Fibroblast of skin of right quadriceps (primary cell): ENCODE measurements at places on chromosomes 3 and 15.
A peak's percentile ranks its signal among the peaks of the same experiment; 100 is the strongest.

- DNase-seq, result peak; percentile 81
These were observed 1037.2 kb downstream of the IGSF11 start for GRCh38 chr3:117997201-117998049.

GRCh38 chr3:146160964-146161662 is at the start of gene PLOD2:
Gene PLOD2, minus strand, starts transcription at chr3:146161184. Its CDS starts 195 bp downstream, at chr3:146160989.
- peak; percentile 93 for DNase-seq

DNA sequence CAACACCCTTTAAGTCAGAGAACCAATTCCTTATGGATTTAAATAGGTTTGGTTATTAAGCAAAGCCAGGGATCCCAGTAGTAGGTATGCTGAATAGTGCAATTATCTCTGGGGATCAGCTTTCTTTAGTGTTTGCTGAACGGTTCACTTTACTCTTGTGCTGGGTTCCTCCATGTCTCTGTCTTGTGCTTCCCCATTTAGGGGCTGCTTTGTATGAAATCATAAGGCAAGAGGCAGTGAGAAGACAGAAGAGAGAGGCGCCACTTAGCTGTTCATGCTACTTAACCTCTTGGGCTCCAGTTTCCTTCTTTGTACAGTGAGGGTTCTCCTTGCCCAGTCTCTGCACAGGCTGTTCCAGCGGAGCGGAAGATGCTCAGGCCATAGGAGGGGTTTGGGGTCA is 3.5 kb downstream of the ST6GAL1 start:
- DNase-seq, result no peak

GRCh38 chr15:92343924-92344643 is 49.6 kb upstream of the ST8SIA2 start:
- DNase-seq, result no peak

DNA sequence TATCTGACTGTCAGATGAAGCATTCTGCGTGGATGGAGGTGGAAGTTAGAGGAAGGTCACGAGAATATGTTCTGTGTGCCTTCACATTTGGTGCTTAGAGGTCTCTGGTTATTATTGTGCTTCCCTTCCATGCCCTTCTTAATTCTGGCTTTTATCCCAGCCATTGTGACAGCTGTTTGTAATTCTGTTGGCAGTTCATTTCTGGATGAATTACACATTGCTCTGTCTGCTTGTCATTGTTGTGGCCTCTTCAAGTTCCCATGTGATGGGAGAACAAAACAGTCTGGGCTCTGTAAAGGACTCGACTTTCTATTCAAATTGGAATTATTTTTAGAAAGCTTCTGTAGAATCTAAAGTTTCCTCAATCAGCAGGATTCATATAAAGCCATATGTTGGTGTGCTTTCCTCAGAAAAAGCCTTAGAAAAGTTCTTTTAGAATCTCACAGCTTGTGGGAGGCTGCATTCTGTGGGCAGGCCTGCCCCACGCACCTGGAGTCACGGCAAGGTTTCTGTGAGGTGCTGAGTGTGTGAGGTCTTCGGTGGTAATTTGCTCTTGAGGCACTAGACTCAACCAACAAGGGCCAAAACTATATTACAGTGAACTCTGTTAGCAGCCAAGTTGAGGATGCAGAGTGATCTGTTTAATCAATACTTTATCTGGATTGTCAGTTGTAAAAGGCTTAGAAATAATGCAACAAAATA is 397.4 kb upstream of the AZI2 start:
- DNase-seq, result peak; percentile 9

- DNase-seq, result no peak
These were observed 757.7 kb downstream of the GRM7 start for GRCh38 chr3:7618606-7619005.

- no peak for DNase-seq
These were observed 67.2 kb downstream of the HMG20A start for GRCh38 chr15:77487888-77488287.

DNA sequence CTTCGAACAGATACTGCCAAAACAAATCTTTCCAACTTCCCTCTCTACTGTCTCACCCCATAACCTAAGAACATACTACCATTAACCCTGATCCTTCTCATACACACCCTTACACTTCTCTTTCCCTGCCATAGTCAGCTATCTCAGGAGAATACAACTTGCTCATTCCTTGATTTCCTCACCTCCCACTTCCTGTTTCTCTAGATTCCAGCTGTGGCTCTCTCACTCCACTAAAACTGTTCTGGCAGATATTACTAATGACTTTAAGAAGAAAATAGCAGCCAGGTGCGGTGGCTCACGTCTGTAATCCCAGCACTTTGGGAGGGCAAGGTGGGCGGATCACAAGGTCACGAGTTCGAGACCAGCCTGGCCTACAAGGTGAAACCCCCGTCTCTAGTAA is 4.6 kb downstream of the LSG1 start:
- DNase-seq, result no peak

DNA sequence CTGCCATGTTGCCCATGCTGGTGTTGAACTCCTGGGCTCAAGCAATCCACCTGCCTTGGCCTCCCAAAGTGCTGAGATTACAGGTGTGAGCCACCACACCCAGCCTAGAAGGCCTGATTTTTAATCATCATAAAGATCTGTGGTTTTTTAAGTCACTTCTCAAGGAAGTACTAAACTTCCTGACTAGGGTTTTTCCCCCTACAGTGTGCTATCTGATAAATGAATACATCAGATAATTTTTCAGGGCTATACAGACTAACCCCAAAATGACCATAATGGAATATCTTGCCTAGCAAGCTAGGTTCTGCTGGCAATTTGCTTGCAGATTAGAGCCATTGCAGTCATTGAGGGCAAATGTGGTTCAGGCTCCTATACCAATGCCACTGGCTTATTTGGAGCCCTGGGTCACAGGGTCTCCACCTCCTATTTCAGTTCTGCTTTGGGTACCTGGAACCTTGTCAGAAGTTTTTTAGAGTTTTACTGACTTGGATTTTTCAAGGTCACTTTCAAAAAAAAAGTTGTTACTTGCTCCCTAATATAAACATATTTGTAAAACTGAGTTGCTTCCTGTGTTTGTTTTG is 80.8 kb downstream of the SLC49A4 start:
- no peak for DNase-seq

GRCh38 chr3:100205171-100205570 is 55.6 kb upstream of the TBC1D23 start:
- DNase-seq, result peak; percentile 32

DNA sequence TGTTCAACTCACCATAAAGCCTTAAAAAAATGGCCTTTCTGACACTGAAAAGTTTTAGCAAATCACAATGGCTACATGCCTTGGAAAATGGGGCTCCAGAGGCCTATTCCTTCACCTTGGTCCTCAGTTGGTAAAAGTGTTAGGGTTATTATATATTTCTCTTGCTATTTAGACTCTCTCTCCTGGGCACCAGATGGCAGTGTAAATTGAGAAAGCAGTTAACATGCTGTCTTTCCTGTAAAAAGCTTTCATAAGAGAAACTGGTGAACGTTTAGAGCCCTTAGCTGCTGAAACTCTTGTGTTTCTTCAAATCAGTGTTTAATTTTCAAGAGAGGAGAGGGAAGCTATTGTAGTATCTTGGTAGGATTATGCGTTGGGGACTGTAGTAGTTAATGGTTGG is 89.9 kb downstream of the LRTM1 start:
- DNase-seq, result no peak

GRCh38 chr3:4261406-4261805 is 41.8 kb upstream of the SETMAR start:
- no peak for DNase-seq

GRCh38 chr15:80785335-80785734 is 6.2 kb downstream of the CEMIP start:
- DNase-seq, result peak; percentile 37

GRCh38 chr3:127860211-127860696 is 37.9 kb upstream of the MGLL start:
- no peak for DNase-seq

- no peak for DNase-seq
These were observed 131.7 kb upstream of the NR2E3 start for GRCh38 chr15:71678605-71679004.

- DNase-seq, result no peak
These were observed 49.9 kb downstream of the DHX36 start for GRCh38 chr3:154274348-154274747.

GRCh38 chr15:64105113-64105704 is 9.4 kb downstream of the SNX1 start:
- DNase-seq, result no peak

DNA sequence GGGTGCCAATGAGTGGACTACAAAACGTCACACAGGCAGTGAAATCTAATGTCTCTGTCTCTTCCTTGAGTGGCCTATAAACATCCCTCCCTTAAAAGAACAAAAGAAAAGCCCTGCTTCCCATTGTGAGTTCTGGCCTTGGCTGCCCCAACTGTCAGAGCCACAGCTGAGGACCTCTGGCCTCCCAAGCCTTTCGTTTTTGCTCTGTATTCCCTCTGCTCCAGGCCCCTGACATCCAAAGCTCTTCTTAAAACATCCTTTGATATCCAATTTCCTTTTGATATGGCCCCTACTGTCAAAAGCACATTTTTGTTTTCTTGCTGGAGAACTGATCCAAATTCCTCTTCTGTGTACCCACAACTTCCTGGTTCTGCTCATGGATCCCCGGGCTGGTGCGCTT is 126.8 kb downstream of the RORA start:
- no peak for DNase-seq

- no peak for DNase-seq
These were observed 863.3 kb downstream of the IGSF11 start for GRCh38 chr3:118171236-118171852.

DNA sequence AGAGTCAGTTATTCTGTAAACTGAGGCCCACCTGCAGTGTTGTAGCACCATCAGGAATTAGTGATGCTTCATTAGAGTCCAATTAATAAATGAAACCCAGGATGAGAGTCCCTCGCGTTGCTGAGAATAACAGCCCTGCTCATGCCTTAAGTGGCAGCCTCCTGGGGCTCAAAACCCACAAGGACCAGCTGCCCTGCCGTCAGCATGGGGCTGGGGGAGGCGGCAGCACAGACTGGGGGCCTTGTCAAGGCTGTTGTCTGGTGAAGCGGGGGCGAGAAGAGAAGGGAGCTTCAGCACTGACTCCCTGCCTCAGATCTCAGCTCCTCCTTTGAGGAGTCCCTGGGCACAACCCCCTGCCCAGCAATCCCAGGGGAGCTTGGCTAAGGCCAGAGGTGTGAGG is 21.0 kb downstream of the CCDC33 start:
- DNase-seq, result no peak

DNA sequence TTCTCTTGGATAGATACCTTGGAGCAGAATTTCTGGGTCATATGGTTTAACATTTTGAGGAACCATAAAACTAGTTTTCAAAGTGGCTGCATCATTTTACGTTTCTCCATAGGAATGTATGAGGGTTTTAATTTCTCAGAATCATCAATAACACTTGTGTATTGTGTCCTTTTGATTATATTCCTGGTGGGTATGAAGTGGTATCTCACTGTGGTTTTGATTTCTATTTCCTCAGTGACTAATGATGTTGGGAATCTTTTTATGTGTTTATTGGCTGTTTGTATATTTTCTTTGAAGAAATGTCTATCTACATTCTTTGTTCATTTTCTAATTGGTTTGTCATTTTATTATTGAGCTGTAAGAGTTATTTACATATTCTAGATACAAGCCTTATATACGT is 28.8 kb downstream of the CDIN1 start:
- peak; percentile 13 for DNase-seq

- no peak for DNase-seq
These were observed 173.6 kb upstream of the PROK2 start for GRCh38 chr3:71958533-71958932.
